ENCODE measurements at places on chromosomes 7 and 10. TPM values are rescaled to one million over a fixed set of nuclear protein-coding genes. Genes with fewer than 3 reads are reported as not detected.

AKAP9 gene
- 53.6 TPM for polyA plus RNA-seq

- H3K4me1 ChIP-seq: no peaks in the 10 kb centered on the region
- DNase-seq: no peak
- no peaks in the 10 kb centered on the region for H3K36me3 ChIP-seq
- H3K27me3 ChIP-seq: no peaks in the 10 kb centered on the region
Measured at GRCh38 chr7:21281193-21281592, 146.7 kb upstream of the SP4 start.

DNA sequence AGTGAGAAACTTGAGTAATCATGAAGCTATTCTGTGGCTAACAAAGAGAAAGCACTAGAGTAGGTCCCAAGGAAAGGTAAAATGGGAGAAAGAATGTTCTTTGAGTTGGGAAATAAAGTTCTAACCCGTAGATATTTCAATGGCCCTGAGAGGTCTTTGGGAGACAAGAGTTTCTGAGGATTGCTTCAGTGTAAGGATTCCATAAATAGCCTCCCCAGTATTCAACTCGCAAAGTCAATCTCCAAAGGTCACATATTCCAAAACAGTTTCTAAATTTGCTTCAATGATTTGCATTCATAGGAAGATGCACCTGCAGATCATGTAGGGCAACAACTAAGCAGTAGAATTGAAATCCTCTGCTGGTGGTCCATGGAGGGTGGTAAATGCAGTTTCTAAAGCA, 238.5 kb downstream of the TMEM178B start:
- no peaks in the 10 kb centered on the region for H3K4me1 ChIP-seq
- no peak for DNase-seq
- H3K36me3 ChIP-seq: no peaks in the 10 kb centered on the region
- no peaks in the 10 kb centered on the region for H3K27me3 ChIP-seq
- no peak overlapping the region for H3K27ac ChIP-seq
- no peak overlapping the region for H3K4me3 ChIP-seq

- H3K27me3 ChIP-seq: no peaks in the 10 kb centered on the region
- DNase-seq: no peak
- no peak overlapping the region for H3K27ac ChIP-seq
- no peaks in the 10 kb centered on the region for H3K36me3 ChIP-seq
Measured at GRCh38 chr10:126349676-126350075, 38.6 kb downstream of the ADAM12 start.

LIPF gene
- not detected for polyA plus RNA-seq
